Upper lobe of right lung (tissue), 1 donor: ENCODE measurements at places on chromosomes 2 and 18. TPM values are rescaled to one million over a fixed set of nuclear protein-coding genes. Genes with fewer than 3 reads are reported as not detected.

DNA sequence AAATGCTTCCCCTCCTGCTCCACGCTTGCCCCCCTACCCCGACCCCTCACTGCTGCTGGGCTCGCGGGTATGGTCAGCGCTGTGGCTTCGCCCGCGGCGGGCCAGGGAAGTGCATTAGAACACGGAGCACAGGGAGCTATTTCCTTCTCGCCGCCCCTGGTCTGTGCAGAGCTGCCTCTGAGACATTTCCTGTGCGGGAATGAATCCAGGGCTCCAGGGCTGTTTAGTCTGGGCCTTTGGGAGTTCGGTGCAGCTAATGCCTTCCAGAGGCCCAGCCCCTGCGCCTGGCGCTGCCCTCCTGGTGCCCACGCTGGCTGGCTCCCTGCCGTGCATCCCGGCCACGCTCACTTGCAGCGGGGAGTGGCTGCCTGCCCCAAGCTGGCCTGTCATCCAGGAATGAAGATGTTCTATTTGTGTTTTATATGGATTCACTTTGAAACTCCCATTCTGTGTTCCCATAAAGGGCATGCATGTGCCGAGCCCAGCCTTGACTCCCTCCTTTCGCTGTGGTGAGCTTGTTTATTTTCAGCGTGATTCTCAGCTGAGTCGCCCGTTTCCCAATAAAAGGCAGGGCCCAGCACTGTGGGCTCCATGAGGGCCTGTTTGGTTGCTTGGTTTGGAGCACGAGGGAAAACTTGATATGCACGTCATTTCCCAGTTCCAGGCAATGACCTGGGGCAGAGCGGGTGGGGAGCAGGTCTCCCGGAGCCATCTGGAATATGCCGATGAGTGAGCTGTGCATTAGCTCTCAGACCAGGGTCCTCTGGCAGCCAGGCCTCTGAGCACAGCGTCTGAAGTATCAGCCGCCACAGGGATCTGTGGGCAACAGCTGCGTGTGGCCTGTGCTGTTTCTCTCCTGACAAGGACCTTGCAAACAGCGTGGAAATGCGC is 42.7 kb downstream of the SH3RF3 start:
- DNase-seq, result no peak

Gene OTX1
- not detected for total RNA-seq

Gene METTL21A
- 10.9 TPM for total RNA-seq

Gene CCDC102B
- total RNA-seq, result 43.7 TPM

Gene CCDC150
- 0.87 TPM for total RNA-seq
